CD4-positive, alpha-beta T cell treated with Interleukin-6 at 100 ng/mL for 8 hours (primary cell): ENCODE measurements at places on chromosomes 1 and 21.

DNA sequence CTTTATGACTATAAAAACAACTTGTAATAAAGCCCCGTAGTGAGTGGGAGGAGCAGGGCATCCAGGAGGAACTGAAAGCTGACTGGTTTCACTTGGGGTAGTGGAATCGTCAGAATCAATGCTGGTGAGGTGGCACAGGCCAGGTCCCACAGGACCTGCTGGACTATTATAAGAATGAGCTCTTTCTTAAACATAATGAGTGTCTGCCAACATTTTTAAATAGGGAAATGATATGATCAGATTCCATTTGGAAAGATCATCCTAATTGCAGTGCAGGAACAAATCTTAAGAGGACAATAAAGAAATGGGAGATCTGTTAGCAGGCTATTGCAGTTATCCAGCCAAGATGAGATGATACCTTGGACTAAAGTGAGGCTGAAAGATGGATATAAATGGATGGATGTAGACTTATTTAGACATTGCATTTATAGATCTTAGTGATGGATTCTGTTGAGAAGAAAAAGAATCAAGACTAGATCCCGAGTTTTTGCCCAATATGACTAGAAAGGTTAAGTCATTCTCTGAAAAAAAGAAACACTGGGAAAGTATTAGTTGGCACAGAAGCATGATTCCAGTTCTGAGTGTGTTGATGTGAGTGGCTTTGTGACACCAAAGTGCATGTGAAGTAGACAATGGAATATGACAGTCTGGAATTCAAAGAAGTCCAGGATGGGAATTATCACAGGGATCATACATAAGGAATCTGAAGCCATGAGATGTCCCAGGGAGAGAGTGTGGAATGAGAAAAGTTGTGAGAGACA, 153.3 kb upstream of the SGIP1 start:
- DNase-seq: no peak

DNA sequence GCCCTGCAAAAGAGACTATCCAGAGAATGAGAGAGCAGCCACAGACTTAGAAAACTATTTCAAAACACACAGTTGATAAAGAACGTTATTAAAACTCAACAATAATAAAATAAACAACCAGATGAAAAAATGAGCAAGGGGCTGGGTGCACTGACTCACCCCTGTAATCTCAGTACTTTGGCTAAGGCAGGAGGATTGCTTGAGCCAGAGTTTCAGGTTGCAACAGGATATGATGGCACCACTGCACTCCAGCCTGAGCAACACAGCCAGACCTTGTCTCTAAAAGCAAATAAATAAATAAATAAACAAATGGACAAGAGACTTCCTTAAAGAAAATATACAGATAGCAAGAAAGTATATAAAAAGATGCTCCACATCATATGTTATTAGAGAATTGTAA, 144.6 kb downstream of the LRRIQ3 start:
- no peak for DNase-seq

DNA sequence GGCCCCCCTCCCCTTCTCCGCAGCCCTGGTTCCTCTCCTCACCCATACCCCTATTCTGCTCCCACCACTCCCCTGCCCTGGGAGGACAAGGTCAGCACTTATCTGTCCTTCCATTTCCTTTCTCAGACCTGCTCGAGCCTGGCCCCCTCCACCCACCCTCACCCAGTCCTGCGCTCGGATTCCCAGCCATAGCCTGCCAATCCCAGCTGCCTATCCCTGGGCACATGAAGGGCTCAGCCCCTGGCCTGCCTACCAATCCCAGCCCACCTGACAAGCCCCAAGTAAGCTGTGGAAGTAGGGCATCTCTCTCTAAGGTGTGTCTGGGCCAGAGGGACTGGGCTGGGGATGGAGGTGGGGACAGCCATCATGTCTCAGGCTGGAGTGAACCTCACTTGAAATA, 5.4 kb downstream of the BLACAT1 start:
- DNase-seq: no peak

GRCh38 chr1:77762072-77762476, 2.4 kb upstream of the USP33 start:
- no peak for DNase-seq

DNA sequence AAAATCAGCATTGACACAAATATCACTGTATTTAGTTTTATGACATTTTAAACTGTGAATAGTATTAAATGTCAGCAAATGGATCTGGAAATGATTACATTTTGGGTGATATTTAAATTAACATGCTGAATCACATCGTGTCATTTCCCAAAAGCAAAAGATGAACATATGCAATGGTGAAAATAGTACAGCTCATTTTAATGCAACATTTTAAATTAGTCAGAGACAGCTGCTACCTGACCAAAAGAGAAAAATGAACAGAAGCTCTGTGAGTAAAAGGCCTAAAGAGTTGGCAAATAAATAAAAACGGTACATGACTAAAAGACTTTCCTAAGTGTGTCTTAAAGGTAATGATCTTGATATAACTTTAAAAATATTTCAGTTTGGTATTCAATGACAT, 86.0 kb upstream of the GNG4 start:
- no peak for DNase-seq

- no peak for DNase-seq
These were observed 69.7 kb downstream of the ST6GALNAC3 start for GRCh38 chr1:76144247-76144646.

DNA sequence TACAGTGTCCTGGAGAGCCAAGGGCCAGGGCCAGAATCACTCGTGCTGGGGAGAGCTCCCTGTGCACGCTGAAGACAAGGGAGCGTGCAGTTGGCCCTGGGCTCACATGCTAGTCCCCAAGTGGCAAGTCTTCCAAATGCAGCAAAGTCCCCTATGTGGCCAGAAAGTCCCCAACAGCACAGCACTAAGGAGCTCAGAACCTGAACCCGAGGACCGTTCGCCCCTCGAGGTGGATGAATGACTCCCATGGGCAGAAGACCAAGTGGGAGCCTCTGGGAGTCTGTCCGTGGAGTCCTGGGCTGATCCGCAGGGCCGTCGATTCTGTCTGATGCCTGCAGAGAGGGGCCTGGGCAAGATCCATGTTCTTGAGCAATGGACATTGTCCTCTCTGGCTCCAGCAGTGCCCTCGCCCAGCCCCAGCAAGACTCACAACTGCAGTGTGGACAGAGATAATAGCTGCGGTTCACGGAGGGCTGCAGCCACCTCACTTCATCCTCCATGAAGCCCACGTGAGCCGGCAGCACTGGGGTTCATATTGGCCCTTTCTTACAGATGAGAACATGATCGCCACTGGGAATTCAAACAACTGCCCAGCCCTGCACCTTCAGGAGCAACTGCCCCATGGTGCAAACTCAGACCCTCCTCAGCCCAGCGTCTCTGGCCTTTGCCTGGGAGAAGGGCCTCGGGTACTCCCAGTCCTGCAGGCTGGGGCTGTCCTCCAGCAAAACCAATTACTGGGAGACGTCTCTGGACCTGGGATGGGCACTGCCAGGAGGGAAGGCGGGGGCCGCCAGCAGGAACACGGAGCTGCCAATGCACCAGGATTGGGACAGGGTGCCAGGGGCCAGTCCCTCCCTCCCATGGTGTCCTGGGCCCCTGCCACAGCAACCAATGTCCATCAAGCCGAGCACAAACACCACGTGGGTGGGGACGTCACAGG, 243.7 kb downstream of the NPHP4 start:
- no peak for DNase-seq

GRCh38 chr1:204149107-204149506, 2.7 kb downstream of the ETNK2 start:
- no peak for DNase-seq
